ENCODE measurements at places on chromosomes 2 and 18. TPM values are rescaled to one million over a fixed set of nuclear protein-coding genes. Genes with fewer than 3 reads are reported as not detected.

- DNase-seq, result no peak
- H3K36me3 ChIP-seq, result peaks cover 23% of the 10 kb centered on the region
- no peaks in the 10 kb centered on the region for H3K27me3 ChIP-seq
- H3K4me1 ChIP-seq, result no peaks in the 10 kb centered on the region
- H3K4me3 ChIP-seq, result no peak overlapping the region
These were observed 53.6 kb downstream of the STRN start for GRCh38 chr2:36912695-36913094.

Gene QPCT
- total RNA-seq, result 24.4 TPM

GRCh38 chr2:44615950-44616518 lies 254.3 kb downstream of the CAMKMT start:
- no peaks in the 10 kb centered on the region for H3K4me1 ChIP-seq
- no peaks in the 10 kb centered on the region for H3K27me3 ChIP-seq
- H3K36me3 ChIP-seq, result no peaks in the 10 kb centered on the region
- no peak overlapping the region for H3K27ac ChIP-seq

GRCh38 chr2:235733761-235734160 lies 239.9 kb downstream of the AGAP1 start:
- no peaks in the 10 kb centered on the region for H3K4me1 ChIP-seq
- H3K36me3 ChIP-seq, result no peaks in the 10 kb centered on the region
- H3K27me3 ChIP-seq, result no peaks in the 10 kb centered on the region
- no peak for DNase-seq

DNA sequence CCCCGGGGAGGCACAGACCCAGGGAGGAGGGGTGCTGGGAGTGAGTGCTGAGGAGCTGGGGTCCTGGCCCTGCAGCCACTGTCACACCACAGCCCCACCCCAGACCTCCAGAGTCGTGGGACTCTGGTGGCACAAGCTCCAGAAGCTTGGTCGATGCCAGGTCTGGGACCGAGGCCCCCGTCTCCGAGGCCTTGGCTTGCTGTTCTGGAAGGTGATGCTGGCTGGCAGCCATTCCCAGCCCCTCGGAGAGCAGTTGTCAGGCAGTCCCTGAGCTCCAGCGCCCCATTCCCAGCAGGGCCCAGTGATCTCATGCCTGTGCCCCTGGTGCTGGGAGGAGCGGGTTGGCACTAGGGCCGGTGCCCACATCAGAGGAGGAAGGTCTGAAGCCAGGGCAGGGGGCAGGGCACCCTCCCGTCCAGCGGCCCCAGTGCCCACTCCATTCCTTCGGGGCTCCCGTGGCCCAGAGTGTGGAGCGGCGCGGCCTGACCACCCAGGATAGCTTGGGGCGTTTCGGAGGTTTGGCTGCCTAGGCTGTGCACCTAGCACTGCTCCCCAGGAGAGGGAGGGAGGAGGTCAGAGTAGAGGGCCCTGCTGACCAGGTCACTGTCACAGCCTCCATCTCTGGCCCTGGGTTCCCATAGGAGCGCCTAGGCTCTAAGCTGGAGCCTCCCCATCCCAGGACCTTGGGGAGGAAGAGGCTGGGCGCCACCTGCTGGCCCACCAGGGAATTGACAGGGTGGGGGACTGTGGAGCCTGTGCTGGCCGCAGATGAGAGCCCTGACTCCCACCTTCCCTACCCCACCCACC lies 16.8 kb upstream of the ALPI start:
- peaks cover 21% of the 10 kb centered on the region for H3K27me3 ChIP-seq
- no peak overlapping the region for H3K4me3 ChIP-seq
- H3K36me3 ChIP-seq, result no peaks in the 10 kb centered on the region
- DNase-seq, result peak; percentile 72

DNA sequence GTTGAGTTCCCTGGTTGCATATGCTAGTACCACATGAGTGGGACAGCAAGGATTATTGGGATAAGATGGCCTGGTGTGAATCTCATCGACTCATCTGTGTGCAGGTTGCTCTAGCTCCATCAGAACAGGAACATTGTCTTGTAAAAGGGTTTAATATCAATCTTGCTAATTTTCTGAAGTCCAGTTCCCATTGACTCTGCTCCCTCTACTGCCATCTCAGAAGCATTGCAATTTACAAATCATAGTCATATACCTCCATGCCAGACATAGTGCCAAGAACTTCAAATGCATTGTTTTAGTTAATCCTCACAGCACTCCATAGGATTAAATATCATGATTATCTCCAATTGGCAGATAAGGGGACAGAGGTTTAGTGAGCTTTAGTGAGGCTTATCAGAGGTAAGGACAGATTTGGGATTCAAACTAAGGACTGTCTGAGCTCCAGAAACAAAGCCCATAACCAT lies 4.8 kb upstream of the STAT4 start:
- no peaks in the 10 kb centered on the region for H3K36me3 ChIP-seq
- H3K27ac ChIP-seq, result no peak overlapping the region
- H3K4me3 ChIP-seq, result no peak overlapping the region
- DNase-seq, result no peak
- H3K4me1 ChIP-seq, result peaks cover 7% of the 10 kb centered on the region

Gene KLF7
- 74.4 TPM for total RNA-seq

DNA sequence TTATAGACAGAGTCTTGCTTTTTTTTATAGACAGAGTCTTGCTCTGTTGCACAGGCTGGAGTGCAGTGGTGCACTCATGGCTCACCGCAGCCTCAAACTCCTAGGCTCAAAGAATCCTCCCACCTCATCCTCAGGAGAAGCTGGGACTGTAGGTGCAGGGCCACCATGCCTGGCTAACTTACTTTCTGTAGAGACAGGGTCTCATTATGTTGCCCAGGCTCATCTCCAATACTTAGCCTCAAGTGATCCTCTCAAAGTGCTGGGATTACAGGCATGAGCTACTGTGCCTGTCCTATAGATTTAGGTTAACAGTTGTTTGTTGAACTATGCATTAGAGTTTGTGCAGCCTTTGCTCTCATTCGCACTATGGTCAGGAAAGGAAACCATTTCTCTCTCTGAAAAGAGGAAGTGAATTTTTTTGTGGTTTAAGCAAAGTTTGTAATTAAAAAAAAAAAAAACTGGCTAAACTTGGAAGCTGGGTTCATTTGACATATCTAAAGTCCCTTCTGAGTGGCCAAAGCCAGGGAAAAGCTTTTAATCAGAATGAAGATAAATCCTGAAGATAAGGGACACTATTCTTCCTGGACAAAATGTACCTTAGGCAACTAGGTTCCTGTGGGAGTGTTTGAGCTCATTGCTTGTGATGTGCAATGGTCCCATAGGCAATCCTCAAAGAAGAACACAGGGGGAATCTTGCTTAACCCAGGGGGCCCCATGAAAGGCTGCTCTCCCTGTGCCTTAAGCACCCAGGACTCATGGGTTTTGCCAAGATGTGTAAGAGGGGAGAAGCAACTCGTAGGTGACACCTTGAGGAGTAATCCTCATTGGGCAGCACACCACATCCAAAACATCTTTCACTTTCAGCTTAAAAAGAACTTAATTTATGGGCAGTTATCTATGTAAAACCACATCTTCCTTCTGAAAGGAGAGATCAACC lies 201.7 kb downstream of the MREG start:
- no peaks in the 10 kb centered on the region for H3K27me3 ChIP-seq
- H3K27ac ChIP-seq, result no peak overlapping the region
- H3K4me1 ChIP-seq, result peaks cover 12% of the 10 kb centered on the region
- no peaks in the 10 kb centered on the region for H3K36me3 ChIP-seq

- no peaks in the 10 kb centered on the region for H3K4me1 ChIP-seq
- no peaks in the 10 kb centered on the region for H3K36me3 ChIP-seq
- H3K27ac ChIP-seq, result no peak overlapping the region
- H3K27me3 ChIP-seq, result no peaks in the 10 kb centered on the region
- DNase-seq, result no peak
- H3K4me3 ChIP-seq, result no peak overlapping the region
These were observed 219.6 kb downstream of the ETAA1 start for GRCh38 chr2:67616749-67617148.

Gene SPC25
- 2.5 TPM for total RNA-seq

DNA sequence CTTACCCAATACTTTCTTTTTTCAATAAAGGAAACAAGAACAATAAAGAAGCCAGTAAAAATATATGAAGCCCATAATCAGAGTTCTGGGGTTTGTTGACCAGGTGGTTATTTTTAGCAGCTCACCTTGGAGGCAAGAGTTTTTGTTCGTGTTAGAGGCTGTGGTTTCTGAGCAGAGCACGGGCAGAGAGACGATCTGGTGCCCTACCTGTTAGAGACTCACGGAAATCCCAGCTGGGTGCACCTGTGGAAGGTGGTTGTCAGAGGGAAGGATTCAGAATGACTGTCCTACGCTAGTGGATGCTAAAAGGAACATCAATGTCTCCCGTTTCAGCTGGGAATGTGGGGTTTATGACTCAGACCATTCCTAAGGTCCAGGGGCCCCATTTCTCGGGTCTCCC lies 87.6 kb downstream of the NRP2 start:
- peaks cover 7% of the 10 kb centered on the region for H3K36me3 ChIP-seq
- no peak overlapping the region for H3K27ac ChIP-seq
- no peaks in the 10 kb centered on the region for H3K27me3 ChIP-seq

GRCh38 chr2:3626812-3627499 lies 31.0 kb upstream of the ALLC start:
- H3K4me1 ChIP-seq, result no peaks in the 10 kb centered on the region
- no peaks in the 10 kb centered on the region for H3K36me3 ChIP-seq
- H3K4me3 ChIP-seq, result no peak overlapping the region
- peak overlapping the region; percentile 82 for H3K27ac ChIP-seq

DNA sequence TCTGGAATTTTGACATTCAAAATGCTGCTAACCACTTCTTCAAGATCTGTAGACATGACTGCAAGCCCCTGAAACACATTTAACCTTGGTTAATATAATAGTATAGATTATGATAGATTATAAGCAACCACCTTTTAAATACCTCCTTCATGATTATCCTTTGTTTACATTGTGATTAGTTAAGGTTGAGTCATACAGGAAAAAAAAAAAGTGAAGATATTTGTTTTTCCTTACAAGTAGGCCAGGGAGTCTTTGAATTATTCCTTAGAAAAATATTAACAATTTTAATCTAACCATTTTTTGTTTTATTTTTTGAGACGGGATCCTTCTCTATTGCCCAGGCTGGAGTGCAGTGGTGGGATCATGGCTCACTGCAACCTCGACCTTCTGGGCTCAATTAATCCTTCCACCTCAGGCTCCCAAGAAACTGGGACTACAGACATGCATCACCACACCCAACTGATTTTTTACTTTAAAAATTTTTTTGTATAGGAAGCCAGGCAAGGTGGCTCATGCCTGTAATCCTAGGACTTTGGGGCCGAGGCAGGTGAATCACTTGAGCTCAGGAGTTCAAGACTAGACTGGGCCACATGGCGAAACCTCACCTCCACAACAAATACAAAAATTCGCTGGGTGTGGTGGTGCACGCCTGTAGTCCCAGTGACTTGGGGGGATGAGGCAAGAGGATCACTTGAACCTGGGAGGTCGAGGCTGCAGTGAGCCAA lies 99.4 kb downstream of the SLC39A10 start:
- no peaks in the 10 kb centered on the region for H3K27me3 ChIP-seq
- no peak for DNase-seq
- H3K4me1 ChIP-seq, result no peaks in the 10 kb centered on the region

Gene RTP5
- total RNA-seq, result 1.7 TPM

DNA sequence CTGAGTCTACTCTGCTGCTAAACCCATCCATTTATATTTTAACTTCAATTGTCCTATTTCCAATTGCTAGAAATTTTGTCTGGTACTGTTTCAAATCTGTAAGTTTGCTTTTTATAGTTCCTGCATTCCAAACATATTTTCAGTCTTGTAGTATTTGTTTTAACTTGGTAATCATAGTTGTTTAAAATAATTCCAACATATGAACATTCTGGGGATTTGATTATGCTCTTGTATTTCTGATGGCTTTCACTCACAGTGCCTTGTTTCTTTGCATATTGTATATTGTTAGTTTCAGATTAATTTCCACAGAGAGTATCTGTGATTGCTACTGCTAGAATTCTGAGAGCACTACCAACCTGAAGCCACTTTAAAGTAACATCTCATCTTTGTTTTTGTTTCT lies 202.4 kb downstream of the ETAA1 start:
- H3K4me1 ChIP-seq, result no peaks in the 10 kb centered on the region
- no peaks in the 10 kb centered on the region for H3K36me3 ChIP-seq
- H3K27me3 ChIP-seq, result no peaks in the 10 kb centered on the region
- no peak overlapping the region for H3K27ac ChIP-seq
